ENCODE measurements at places on chromosomes 7 and 10.

DNA sequence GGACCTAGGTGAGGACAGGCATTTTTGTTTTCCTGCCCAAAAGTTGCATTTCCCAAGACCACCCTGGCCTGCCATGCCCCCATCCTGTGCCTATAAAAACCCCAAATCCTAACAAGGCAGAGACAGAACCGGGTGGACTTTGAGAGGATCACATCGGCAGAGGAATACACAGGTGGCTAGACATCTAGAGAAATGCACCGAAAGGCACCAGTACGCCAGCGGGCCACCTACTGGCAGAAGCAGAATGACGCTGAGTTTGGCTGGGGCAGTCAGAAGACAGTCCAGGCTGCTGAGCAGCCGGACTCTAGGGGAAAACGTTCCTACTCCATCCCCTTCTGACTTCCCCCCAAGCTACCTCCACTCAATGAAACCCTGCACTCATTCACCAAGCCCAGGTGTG, 2.8 kb downstream of the AKR1C4 start:
- DNase-seq: no peak

- DNase-seq: no peak
These were observed 100.4 kb downstream of the ANKRD7 start for GRCh38 chr7:118324790-118325449.

DNA sequence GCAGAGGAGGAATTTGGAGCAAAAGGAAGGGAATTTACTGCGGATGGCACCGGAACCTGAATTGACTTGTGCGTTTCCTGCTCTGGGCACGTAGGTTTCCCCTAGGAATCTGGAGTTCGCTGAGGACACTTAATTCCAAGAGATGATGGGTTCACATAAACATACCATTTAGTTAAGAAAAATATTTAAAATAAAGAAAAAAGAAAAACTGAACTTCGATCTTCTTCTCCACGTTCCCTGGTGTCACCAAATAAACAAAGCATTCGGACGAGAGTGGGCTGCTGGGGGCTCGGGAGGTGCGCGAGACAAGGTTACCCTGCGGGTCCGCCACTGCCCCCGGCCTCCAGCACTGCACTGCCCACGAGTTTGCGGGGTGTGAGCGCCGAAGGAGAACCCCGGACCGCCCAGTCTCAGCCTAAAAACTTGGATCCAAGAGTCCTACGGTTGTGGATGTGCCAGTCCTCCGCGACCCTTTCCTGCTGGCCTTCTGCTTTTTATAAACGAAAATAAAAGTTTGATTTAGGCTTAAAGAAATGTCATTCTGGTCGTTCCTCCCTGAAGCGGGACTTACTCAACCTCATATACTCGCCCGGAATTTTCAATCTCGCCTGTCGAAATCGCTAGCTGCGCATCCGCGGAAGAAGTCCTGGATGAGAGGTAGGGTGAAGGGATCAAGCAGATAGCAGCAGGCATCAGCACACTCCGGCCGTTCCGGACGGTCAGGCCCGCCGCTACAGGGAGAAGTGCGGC, 30.3 kb downstream of the SKIDA1 start:
- peak; percentile 84 for DNase-seq

GRCh38 chr7:27745064-27745583, 5.2 kb downstream of the TAX1BP1 start:
- no peak for DNase-seq

DNA sequence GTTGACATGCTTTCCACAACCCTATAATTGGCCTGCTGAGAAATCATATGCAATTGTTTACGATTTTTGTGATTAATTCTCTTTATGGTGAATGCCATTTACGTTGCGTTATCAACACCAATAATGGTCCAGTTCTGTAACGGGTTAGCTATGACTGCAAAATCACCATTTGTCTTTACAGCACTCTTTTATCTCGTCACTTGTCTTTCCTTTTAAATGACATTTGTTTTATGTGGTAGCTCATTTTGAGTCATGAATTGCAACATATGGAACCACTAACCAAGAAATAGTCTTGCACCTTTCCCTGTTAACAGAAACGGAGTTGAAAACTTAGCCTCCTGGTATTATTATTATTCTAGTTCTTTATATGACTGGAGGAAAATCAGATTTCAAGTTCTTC, 3.1 kb upstream of the KIAA1217 start:
- no peak for DNase-seq

GRCh38 chr10:96321822-96322221, 17.6 kb downstream of the DNTT start:
- no peak for DNase-seq

DNA sequence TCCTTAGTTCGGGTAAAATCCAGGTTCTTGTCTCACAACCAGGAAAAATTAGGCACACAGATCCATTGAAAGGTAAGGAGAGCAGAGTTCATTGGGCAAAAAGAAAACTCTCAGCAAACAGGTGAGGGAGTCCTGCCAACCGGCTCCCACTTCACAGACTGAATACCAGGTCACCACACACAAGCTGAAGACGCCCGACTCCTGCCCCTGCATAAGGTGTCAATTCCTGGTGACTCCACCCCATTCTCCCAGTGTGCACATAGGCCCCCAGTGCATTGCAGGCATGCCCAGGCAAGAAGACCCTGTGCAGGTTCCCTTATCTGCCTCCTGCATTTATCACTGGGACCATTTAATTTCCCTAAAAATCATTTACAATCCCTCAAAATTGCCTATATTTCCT, 354.6 kb downstream of the LRRTM3 start:
- DNase-seq: no peak

- DNase-seq: no peak
These were observed 73.4 kb downstream of the AHR start for GRCh38 chr7:17371671-17372524.

DNA sequence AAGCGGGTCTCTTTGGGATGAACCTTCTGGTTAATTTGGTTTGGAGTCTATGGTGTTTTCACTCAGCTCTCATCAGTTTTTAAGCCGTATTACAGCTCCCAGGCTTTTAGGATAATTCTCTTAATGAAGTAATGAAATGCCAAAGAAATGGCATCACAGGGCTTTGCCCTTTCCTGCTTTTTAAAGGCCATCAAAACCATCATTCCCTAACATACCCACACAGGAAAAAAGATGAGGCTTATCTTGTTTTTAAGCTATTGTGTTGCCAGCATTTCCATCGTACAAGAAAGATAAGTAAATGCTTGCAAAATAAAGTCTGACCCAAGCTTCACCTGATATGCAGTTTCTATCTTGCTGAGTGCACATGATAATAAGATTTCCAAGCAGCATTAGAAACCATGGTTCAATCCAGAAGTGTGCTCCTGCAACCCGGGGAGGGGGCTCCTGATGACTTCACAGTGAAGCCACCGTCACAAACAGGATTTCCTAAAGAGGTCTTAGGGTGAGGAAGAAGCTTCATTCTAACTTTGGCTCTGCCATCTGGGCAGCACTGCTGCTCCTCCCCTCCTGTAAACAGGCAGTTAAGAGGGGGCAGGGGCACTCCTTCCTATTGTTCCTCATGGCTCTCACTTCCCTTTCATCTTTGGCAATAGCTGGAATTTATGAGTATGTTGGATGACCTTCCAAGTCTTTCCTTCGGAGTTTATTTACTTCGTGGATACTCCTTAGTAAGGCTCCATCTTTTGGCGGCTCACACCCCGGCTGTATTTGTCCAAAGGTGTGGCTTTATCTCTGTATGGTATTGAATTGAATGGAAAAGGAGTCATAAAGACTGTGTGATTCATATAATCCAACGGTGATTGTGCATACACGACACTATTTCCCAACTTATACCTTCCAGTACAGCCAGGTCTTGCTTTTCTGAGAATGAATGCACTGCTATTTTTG, 55.2 kb upstream of the FAM133B start:
- DNase-seq: no peak

DNA sequence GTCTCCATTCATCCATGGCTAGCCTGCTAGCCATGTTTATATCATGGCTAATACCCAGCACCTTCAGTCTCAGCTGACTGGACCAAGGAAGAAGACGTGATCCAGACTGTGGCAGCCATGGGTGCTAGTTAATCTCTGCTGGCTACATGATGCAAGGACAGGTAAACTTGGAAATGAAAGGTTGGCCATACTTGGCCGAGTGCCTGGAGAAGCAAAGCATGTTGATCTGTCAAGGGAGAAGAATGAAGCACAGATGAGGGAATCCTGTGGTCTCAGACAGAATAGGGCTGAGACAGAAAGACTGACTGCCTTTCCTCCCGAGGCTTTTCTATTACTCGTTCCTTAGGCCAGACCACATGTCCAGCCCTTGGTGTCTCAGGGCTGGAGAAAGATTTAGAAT, 41.1 kb downstream of the CPVL start:
- DNase-seq: no peak

DNA sequence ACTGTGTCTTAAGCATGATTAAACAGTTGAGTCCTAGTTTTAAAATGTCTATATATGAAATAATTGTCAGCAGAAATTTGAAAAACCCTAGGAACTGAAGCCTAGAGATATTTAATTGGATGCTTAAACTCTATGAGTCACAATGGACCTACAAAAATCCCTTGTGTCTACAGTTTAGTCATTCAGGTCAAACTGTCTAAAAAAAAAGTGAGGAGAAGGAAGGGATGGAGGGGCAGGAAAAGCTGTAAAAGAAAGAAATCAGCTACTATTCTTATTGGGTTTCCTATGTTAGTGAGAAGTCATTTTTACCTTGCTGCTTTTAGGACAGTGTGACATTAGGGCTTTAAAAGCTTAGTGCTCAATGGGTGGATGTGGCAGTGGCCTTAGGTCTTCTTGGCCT, 406.1 kb upstream of the FZD8 start:
- no peak for DNase-seq

GRCh38 chr10:125607689-125608290, 75.2 kb downstream of the TEX36 start:
- DNase-seq: no peak

GRCh38 chr10:120181154-120181553, 275.9 kb upstream of the PLPP4 start:
- DNase-seq: no peak

- no peak for DNase-seq
These were observed 134.8 kb upstream of the SEMA3C start for GRCh38 chr7:81053623-81054022.

- DNase-seq: no peak
These were observed 130.8 kb upstream of the DPP6 start for GRCh38 chr7:153921408-153921807.

DNA sequence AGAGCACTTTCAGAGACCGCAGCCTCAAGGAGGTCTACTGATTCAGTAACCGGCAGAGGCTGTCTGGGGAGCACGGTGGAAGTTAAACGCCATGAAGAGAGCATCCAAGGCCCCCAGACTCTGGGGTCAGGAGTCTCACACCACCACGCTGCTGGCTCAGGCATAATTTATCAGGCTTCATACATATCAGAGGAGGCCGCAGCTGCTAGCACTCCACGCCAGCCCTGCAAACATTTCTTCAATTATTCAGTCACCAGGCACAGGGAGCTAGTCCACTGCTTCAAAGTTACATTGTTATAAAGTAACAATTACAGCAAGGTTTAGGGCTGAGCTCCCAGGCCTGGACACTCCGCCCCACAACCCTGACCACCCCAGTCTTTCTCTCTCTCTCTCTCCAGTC, 97.8 kb downstream of the PAXIP1 start:
- no peak for DNase-seq

- no peak for DNase-seq
These were observed 727 bp downstream of the ATRNL1 start for GRCh38 chr10:115093776-115094408.

GRCh38 chr10:7551289-7551688, 115.5 kb downstream of the ITIH5 start:
- DNase-seq: no peak

DNA sequence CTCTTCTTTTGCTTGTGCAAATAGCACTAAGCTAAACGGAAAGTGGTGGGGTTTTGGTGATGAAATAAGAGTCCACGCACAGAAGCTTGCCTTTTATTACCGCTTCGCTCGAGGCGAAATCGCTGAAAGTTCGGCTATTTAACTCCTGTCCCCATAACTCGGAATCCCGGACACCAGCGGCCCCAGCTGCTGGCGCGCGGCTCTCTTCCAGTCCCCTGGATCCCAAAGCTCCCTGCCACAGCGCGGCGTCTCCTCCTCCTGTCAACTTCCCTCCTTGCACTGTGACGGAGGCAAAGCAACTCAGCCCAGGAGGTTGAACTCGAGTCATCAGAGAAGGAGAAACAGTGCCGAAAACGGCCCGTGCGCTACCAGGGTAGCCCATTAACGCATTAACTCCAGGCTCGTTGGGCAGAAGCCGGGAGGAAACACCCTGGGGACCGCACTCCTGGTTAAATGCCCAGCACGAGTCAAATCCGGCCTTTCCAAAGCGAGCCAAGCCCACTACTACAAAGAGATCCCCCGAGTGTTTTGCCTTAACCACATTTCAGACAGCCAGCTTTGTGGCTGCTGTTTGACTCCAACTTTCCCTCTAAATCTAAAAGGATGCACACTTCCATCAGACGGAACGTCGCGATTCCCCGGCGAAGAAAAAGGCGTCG, 1.3 kb downstream of the SEMA3D start:
- DNase-seq: peak; percentile 93

DNA sequence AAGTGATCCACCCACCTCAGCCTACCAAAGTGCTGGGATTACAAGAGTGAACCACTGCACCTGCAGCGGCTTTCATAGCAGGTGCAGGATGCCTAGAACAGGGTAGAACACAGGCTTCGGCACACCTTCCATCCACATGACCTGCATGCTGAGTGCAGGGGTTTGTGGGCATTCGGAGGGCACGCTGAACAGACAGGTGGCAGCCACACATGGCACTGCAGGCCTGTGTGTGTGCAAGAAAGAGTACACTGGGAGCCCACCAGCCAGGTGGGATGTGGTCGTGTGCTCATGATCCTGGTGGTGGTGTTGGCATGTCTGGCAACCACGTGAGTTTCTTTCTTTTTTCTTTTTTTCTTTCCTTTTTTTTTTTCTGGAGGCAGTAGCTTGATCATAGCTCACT, 38.4 kb downstream of the GRID2IP start:
- no peak for DNase-seq

- no peak for DNase-seq
These were observed 58.5 kb downstream of the STK32C start for GRCh38 chr10:132249226-132249724.

DNA sequence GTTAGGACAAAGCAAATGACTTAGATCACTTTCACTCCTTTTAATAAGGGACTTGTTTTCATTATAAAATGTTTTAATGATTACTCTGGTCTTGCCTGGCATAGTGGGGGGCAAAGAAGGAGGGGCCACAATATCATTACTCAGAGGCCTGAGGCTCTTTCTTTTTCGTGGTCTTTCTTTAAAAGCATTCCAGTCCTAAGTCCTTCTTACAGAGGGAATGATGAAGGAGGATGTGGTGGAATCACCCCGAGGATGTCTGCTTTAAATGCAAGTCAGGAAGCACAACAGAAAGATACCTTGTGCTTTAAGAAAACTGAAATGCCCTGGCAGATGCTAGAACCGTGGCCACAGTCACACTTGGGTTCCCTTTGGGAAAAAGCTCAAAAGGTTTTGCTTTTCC, 379.1 kb downstream of the INHBA start:
- DNase-seq: no peak

GRCh38 chr10:60985951-60986350, 42.0 kb upstream of the RHOBTB1 start:
- no peak for DNase-seq
